ENCODE measurements at places on chromosomes 16 and 17. TPM values are rescaled to one million over a fixed set of nuclear protein-coding genes. Genes with fewer than 3 reads are reported as not detected.

The CDYL2 gene
- total RNA-seq, result 6.0 TPM

The MYH11 gene
- 1.6 TPM for total RNA-seq

The OTOA gene
- total RNA-seq, result 0.04 TPM

The GPR139 gene
- not detected for total RNA-seq

The ARHGAP44 gene
- total RNA-seq, result 3.4 TPM

The KCNJ18 gene
- total RNA-seq, result not detected

The SLC52A1 gene
- not detected for total RNA-seq

The CD79B gene
- 1.2 TPM for total RNA-seq

The IRX5 gene
- 0.85 TPM for total RNA-seq

The NFATC2IP gene
- total RNA-seq, result 9.6 TPM

The GJD3 gene
- 0.19 TPM for total RNA-seq

The CDH11 gene
- total RNA-seq, result 1.5 TPM

The CA7 gene
- not detected for total RNA-seq

The TP53TG3D gene
- total RNA-seq, result not detected

The TBC1D3I gene
- 0.16 TPM for total RNA-seq

The GPR142 gene
- 0.55 TPM for total RNA-seq

The RAB37 gene
- total RNA-seq, result 0.95 TPM

The DNASE1L2 gene
- total RNA-seq, result 1.3 TPM

The MMP25 gene
- 0.76 TPM for total RNA-seq

The TNFRSF17 gene
- total RNA-seq, result 1.7 TPM

The C16orf89 gene
- total RNA-seq, result 9.1 TPM

The CETP gene
- 0.26 TPM for total RNA-seq

The HOXB5 gene
- 0.20 TPM for total RNA-seq

The CDK5R1 gene
- total RNA-seq, result 1.7 TPM

The MPO gene
- total RNA-seq, result 0.28 TPM

The MT3 gene
- total RNA-seq, result not detected

The KRTAP4-4 gene
- not detected for total RNA-seq

The CMTR2 gene
- total RNA-seq, result 5.1 TPM

The SERPINF2 gene
- 5.8 TPM for total RNA-seq

The ARL5C gene
- total RNA-seq, result 0.71 TPM

The CCDC200 gene
- total RNA-seq, result not detected

The HEATR9 gene
- total RNA-seq, result not detected

The GNG13 gene
- not detected for total RNA-seq

The PMP22 gene
- total RNA-seq, result 6.8 TPM

The GUCY2D gene
- not detected for total RNA-seq

The ABCC12 gene
- total RNA-seq, result not detected

The SP6 gene
- total RNA-seq, result 0.44 TPM

The CES5A gene
- total RNA-seq, result not detected

The CSH2 gene
- not detected for total RNA-seq

The MYL4 gene
- total RNA-seq, result not detected

The KRTAP4-5 gene
- not detected for total RNA-seq

The AURKB gene
- total RNA-seq, result 2.0 TPM

The UTS2R gene
- total RNA-seq, result 0.87 TPM
